ENCODE measurements at places on chromosomes 2 and 18. TPM values are rescaled to one million over a fixed set of nuclear protein-coding genes. Genes with fewer than 3 reads are reported as not detected.

DNA sequence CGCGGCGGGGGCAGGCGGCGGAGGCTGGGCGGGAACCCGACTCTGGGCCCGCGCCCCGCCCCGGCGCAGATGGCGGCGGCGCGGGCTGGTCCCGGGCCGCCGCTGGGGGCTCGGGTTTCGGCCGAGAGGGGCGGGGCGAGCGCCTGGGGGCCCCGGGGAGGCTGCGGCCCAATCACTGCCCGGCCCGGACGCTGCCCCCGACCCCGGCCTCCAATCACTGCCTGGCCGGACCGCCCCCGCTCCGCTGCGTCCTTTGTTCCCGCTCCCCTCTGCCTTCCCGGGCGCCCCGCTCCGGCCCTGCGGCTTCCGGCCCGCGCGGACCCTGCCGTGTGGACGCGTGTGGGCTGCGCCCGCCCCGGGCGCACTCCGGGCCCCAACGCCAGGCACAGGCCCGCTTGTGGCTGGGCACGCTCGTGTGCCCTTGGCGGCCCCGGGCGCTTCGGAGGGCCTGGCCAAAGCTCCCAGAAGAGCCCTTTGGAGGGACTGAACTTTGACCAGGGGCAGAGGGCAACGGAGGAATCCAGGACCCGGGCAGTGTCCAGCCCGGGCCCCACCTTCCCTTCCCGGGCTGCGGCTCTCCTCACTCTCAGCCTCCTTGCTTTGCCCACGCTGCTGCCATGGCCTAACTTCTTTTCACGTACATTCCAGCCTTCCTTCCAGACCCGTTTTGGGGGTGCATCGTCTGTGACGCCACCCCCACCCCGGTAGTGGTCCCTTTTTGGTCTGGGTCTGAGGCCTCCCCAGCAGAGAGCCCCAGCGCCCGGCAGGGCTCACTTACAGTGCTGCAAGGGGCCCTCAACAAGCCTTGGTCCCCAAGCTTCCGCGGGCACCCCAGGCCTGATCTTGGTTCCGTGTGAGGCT lies 27.1 kb upstream of the PTMA start:
- peaks cover 2% of the 10 kb centered on the region for H3K36me3 ChIP-seq
- peaks cover 30% of the 10 kb centered on the region for H3K4me1 ChIP-seq
- peak overlapping the region; percentile 80 for H3K4me3 ChIP-seq
- peaks cover 24% of the 10 kb centered on the region for H3K27me3 ChIP-seq
- no peak overlapping the region for H3K27ac ChIP-seq

- H3K4me1 ChIP-seq, result peaks cover 6% of the 10 kb centered on the region
- no peaks in the 10 kb centered on the region for H3K27me3 ChIP-seq
- no peak overlapping the region for H3K27ac ChIP-seq
- H3K36me3 ChIP-seq, result no peaks in the 10 kb centered on the region
- no peak for DNase-seq
Observed at GRCh38 chr2:175034716-175035115, 29.5 kb upstream of the CHN1 start.

DNA sequence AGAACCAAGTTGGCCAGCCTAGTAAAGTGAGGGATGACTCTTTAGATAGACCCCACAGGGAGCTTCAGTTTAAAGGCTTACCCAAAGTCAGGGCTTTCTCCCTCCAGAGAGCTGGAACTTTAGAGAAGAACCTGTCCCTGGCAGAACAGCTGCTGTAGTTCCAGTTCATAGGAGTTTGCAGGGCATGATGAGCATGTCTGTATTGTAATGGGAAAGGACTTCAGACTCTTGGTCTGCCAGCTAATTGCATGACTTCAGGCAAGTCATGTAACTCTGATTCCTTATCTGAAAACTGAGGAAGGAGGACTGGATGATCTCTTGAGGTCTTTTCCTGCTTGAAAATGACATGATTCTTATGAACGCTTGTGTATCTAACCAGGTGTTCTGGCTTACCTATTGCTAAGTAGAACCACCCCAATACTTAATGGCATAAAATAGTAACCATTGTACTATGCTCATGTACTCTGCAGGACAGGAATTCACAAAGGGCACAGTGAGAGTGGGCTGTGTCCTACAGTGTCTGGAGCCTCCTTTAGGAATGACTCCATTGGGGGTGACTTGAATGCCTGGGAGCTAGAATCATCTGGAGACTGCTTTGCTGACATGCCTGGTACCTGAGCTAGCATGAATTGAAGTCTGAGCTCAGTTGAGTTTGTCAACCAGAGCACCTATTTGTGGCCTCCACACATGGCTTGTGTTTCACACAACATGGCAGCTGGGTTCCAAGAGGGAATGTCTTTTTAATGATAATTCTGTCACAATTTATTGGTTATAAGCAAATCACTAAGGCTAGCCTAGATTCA lies 18.9 kb downstream of the SP5 start:
- H3K4me3 ChIP-seq, result no peak overlapping the region
- H3K27me3 ChIP-seq, result peaks cover 31% of the 10 kb centered on the region
- no peaks in the 10 kb centered on the region for H3K36me3 ChIP-seq
- H3K27ac ChIP-seq, result no peak overlapping the region

DNA sequence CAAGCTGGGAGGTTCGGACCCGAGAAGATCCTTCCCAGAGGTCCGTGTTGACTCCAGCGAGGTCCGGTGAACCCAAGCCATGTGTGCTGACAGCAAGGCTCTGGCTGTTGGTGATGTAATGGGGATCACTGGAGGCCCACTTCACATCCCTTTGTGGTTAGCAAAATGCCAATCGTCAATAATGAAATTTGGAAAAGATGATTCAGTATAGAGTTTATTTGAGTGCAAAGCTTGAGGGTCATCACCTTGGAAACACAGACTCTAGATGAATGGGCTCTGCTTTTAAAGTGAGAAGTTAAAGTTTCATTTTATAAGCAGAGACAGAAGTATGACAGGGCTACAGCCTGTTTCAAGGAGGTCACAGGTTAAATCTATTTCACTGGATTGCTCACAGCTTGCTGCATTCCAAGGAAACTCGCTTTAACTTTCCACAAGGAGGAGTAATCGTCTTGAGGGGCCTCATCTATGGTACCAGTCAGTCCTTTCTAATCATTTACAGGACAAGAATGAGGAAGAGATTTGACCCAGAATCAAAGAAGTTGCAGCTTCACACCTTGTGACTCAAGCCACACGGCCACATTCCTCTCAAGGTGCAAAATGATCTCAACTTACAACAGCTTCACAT lies 140.5 kb downstream of the TPO start:
- no peak overlapping the region for H3K4me3 ChIP-seq
- DNase-seq, result no peak
- no peaks in the 10 kb centered on the region for H3K27me3 ChIP-seq
- H3K4me1 ChIP-seq, result no peaks in the 10 kb centered on the region
- H3K36me3 ChIP-seq, result no peaks in the 10 kb centered on the region

GRCh38 chr2:14896330-14897030 lies 264.0 kb downstream of the LRATD1 start:
- H3K36me3 ChIP-seq, result no peaks in the 10 kb centered on the region

- peaks cover 2% of the 10 kb centered on the region for H3K36me3 ChIP-seq
- DNase-seq, result no peak
- H3K27me3 ChIP-seq, result no peaks in the 10 kb centered on the region
Observed at GRCh38 chr2:153967248-153967973, 95.7 kb downstream of the GALNT13 start.

DNA sequence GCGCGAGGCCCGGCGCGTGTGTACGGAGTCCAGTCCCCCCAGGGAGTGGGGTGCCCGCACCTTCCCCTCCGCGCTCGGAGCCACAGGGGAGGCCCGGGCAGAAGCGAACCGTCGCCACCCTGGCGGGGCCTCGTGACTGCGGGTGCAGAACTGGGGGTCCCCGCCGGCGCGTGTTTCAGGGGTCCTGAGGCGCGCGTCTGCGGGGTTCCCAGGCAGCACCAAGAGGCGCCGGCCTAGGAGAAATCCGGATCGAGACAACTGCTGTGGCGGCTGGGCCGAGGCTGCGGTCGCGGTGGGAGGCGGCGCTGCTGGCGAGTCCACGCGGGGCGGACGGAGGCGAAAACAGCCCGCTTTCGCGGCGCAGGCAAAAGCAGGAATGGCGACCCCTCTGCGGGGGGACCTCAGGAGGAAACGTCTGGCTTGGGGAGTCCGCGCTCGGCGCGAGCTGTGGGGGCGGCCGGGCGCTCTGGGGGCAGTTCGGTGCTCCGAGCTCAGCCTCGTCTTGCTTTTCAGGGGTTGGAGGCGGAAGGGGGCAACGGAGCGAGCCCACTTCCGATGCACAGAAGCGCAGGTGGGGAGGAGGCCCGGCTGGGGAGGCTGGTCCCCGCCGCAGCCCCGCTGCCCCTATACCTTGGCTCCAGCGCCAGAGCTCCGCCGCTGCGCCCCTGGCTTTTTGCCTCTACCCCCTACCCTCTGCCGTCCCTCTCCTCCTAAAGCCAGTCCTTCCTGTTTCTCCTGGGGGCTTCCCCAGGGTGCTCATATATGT lies 81.5 kb upstream of the LDLRAD4 start:
- H3K27ac ChIP-seq, result peak overlapping the region; percentile 88
- H3K4me3 ChIP-seq, result peak overlapping the region; percentile 97
- DNase-seq, result peak; percentile 59
- peaks cover 5% of the 10 kb centered on the region for H3K27me3 ChIP-seq

The RRM2 gene
- 222 TPM for total RNA-seq

The NEU2 gene
- not detected for total RNA-seq

The MC2R gene
- total RNA-seq, result not detected

All from activated T-cell treated with anti-CD3 and anti-CD28 coated beads, Interleukin-2, amount 50 U/mL, for 72 hours (primary cell).